Melanocyte of skin (primary cell): ENCODE measurements at places on chromosomes 16 and 17. TPM values are rescaled to one million over a fixed set of nuclear protein-coding genes. Genes with fewer than 3 reads are reported as not detected.

CSF3 gene
- not detected in 2 replicates for total RNA-seq

FBXO39 gene
- 0.36 and 1.0 TPM in 2 replicates for total RNA-seq

LHX1 gene
- not detected in 2 replicates for total RNA-seq

CTRB1 gene
- not detected in 2 replicates for total RNA-seq

HASPIN gene
- 6.5 and 7.6 TPM in 2 replicates for total RNA-seq

CACNG1 gene
- total RNA-seq: not detected in 2 replicates

CCL14 gene
- total RNA-seq: not detected in 2 replicates

SLC16A13 gene
- total RNA-seq: 1.00 and 2.2 TPM in 2 replicates

CYGB gene
- total RNA-seq: 56.0 and 118 TPM in 2 replicates

CDRT15L2 gene
- total RNA-seq: not detected in 2 replicates

TNK1 gene
- total RNA-seq: 0.69 and 0.73 TPM in 2 replicates

SYCE1L gene
- 0.15 TPM in 1 of 2 replicates, not detected in the other for total RNA-seq

ABCC6 gene
- total RNA-seq: under 0.01 and 0.33 TPM in 2 replicates

CD7 gene
- under 0.01 TPM in 1 of 2 replicates, not detected in the other for total RNA-seq

SLC5A2 gene
- total RNA-seq: not detected in 2 replicates

RNF43 gene
- total RNA-seq: 2.3 and 3.1 TPM in 2 replicates

SLX1B gene
- total RNA-seq: 9.6 and 20.4 TPM in 2 replicates

PIPOX gene
- total RNA-seq: 1.0 and 2.9 TPM in 2 replicates

HSD17B2 gene
- 0.15 TPM in 1 of 2 replicates, not detected in the other for total RNA-seq

ZNF174 gene
- 11.3 and 11.7 TPM in 2 replicates for total RNA-seq

EVI2B gene
- total RNA-seq: 2.9 and 4.0 TPM in 2 replicates

ZG16 gene
- total RNA-seq: not detected in 2 replicates

TMEM97 gene
- 38.2 and 61.1 TPM in 2 replicates for total RNA-seq

IGF2BP1 gene
- total RNA-seq: under 0.01 TPM in 1 of 2 replicates, not detected in the other

ADAM11 gene
- 0.62 and 1.00 TPM in 2 replicates for total RNA-seq

CDK12 gene
- 44.0 and 48.4 TPM in 2 replicates for total RNA-seq

TUBB3 gene
- total RNA-seq: 126 and 245 TPM in 2 replicates

IRX3 gene
- 13.0 and 15.6 TPM in 2 replicates for total RNA-seq

RASL10B gene
- total RNA-seq: 0.69 and 1.1 TPM in 2 replicates

GAST gene
- total RNA-seq: not detected in 2 replicates

PRKAR1A gene
- 290 and 403 TPM in 2 replicates for total RNA-seq

OR3A3 gene
- not detected in 2 replicates for total RNA-seq

SETD1A gene
- total RNA-seq: 4.5 and 9.7 TPM in 2 replicates

C17orf50 gene
- total RNA-seq: not detected in 2 replicates

MSLN gene
- not detected in 2 replicates for total RNA-seq

WSCD1 gene
- total RNA-seq: 0.36 and 2.1 TPM in 2 replicates

PPM1E gene
- total RNA-seq: 0.67 and 1.1 TPM in 2 replicates

RAMP2 gene
- total RNA-seq: 0.67 and 0.77 TPM in 2 replicates

HEXIM1 gene
- 14.0 and 15.1 TPM in 2 replicates for total RNA-seq

ELMO3 gene
- 0.33 and 0.62 TPM in 2 replicates for total RNA-seq

APPBP2 gene
- 31.6 and 42.0 TPM in 2 replicates for total RNA-seq

MYADML2 gene
- total RNA-seq: not detected in 2 replicates

TMED6 gene
- total RNA-seq: 0.15 and 0.33 TPM in 2 replicates

TBC1D3D gene
- 0.34 TPM in 1 of 2 replicates, not detected in the other for total RNA-seq

REXO5 gene
- 4.7 and 4.8 TPM in 2 replicates for total RNA-seq

OR4D1 gene
- not detected in 2 replicates for total RNA-seq

XYLT1 gene
- total RNA-seq: 2.2 and 3.1 TPM in 2 replicates

LAT gene
- total RNA-seq: 1.0 and 1.5 TPM in 2 replicates

CDRT4 gene
- 0.67 TPM in 1 of 2 replicates, not detected in the other for total RNA-seq

ITGAD gene
- total RNA-seq: not detected in 2 replicates

TAT gene
- total RNA-seq: not detected in 2 replicates

SLFN11 gene
- total RNA-seq: 14.5 and 25.1 TPM in 2 replicates

PGAP6 gene
- 63.3 and 106 TPM in 2 replicates for total RNA-seq

CLEC18C gene
- total RNA-seq: 0.34 and 0.73 TPM in 2 replicates
